ENCODE measurements at places on chromosomes 12 and 14.
A peak's percentile ranks its signal among the peaks of the same experiment; 100 is the strongest.

DNA sequence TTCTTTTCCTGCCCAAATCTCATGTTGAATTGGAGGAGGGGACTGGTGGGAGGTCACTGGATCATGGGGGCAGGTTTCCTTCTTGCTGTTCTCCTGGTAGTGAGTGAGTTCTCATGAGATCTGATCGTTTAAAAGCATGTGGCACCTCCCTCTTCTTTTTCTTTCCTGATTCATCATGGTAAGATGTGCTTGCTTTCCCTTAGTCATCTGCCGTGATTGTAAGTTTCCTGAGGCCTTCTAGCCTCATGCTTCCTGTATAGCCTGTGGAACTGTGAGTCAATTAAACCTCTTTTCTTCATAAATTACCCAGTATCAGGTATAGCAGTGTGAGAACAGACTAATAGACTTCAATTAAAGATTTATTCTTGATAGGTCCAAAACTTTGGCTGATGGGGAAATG is 83.5 kb downstream of the CAND1 start:
- no peak for DNase-seq

DNA sequence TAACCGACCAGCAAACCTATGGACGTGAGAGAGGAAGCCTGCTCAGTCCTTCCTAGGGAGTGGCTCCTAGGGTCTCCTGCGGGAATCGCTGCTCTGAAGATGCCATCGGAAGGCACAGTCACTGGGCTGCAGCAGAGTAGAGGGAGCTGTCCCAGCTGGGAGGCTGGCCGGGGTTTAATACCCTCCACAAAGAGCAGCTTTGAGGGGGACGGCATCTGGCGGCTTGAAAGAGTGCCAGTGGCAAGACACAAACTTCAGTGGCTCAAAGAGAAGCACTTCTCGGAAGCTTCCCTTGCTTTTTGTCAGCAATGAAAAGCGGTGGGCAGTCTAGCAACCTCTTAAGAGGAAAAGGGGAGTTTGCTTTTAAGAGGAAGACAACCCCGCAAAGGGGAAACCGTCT is 114.6 kb downstream of the TMEM132C start:
- no peak for DNase-seq

DNA sequence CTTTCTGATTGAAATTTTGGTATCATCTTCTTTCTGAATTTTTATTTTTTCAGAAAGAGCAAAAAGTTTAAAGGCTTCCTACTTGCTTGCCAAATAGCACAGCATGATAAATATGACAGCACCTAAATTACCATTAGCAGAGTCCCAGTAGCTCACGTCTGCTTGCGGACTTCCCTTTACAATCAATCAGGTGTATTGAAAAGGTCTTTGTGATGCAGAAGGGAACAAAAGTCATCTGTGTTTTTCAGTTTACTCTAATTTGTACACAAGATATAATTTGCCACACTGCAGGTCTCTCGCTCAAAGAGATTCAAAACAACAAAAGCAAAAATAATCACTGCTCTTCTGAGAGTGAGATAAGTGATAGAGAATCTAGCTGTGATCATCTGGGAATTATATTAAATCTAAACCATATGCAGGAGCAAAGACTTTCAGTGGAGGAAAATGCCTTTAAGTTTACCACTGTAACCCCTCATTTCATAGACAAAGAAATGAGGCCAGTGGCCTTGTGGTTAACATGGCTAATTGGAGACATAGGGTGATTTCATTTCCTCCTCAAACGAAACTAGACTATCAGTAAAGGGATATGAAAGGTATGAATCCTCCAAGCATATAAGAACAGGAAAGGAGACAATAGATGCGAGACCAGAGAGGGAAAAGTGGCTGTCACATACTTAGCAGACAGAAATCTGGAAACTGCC is 240.8 kb upstream of the TMPO start:
- no peak for DNase-seq

DNA sequence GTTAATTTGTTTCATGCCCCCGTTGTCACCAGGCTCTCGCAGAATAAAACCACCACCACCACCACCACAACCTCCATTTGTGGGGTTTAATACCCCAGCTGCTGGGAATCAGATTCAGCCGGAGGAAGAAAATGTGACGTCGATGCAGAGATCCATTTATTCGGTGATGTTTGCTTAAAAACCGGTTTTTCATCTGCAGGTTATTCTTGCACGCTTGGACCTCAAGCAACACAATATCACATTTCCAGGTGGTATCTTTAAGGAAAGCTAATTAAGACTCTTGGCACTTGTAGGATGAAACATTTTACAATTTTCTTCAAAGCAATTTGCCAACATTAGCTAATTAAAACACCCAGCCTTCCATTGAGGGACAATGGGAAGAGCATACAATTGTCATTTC is 39.8 kb downstream of the SPRING1 start:
- DNase-seq = no peak

DNA sequence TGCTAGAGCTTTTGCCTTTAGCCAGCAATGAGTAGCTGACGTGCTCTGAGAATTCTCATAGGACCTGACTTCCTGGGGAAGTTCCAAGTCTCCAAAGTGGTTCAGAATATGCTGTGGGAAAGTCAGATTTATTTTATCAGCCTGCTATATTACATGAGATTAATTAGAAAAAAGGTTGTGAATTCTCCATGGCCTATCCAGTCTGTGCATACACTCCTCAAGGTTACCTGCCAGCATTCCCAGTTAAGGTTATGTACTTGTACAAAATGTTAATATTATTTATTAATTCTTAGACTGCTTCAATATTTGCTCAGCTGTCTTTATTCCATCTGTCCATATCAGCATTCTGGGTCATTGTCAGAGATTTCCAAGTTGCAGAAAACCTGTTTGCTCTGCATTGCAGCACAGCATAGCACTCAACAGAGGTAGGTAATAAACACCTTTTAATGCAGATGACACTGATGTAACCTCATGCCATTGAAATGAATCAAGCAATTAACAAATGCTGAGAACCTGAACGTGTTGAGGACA is 2.7 kb upstream of the SEL1L start:
- DNase-seq = no peak

DNA sequence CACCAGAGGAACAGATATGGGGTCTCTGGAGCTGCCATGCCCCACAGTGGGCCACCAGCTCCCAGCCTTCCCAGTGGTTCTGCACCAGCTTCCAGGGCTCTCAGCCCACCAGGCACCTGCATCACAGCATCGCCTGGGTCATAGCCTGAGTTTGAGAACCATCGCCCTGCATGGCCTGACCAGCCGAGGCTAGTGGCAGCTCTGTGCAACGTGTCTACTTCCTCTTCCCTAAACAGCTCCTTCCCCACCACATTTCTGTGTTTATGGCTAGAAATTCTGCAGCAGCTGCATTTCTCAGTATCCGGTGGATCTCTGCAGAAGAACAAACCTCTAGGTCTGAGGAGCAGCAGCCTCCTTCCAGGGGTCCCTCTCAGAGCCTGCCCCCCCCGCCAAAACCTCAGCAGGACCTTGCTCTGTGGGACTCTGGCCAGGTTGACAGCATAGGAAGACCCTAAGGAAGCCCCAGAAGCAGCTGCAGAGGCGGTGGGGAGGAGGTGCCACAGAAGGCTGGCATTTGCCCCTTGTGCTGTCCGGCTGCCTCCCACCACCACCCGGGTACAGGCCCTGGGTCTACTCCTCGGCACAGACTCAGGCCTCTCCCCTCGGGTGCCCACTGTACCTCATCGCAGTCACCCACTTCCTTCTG is 47.7 kb downstream of the PSMA6 start:
- DNase-seq = peak; percentile 14

- DNase-seq = no peak
Measured at GRCh38 chr12:13128291-13128965, 25.0 kb upstream of the GSG1 start.

DNA sequence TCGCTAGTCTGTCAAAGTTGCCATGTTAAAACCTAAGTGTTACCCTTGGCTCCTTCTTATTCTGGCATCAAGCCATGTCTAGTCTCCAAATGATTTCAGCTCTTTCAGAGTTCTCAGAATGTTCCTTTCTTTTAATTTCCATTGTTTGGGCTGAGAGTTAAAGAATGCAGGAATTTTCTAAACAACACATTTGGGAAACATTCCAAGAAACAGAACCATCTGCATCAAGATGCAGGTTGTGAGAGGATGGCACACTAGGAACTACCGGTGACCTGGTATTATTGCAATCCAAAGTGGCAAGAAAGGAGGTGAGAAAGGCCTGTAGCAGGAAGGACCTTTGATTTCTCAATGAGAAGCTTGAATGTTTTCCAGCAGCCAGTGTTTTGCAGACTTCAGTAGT is 30.1 kb downstream of the SLC35F4 start:
- DNase-seq = no peak

DNA sequence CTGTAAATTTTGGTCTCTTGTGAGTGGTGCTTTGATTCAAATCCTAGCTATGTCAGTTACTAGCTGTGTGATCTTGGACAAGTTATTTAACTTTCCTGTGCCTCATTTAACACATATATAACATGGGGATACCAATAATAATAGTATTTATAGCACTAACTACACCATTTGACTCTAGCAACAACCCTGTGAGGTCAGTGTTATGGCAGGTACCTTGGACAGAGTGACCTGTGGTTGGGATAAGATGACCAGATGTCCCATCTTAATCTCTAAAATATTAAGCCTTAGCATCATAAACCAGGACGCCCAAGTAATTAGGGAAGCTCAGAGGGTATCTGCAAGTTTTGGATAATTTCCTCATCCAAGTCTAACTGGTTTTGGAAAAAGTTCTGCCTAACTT is 73.7 kb downstream of the NDUFA12 start:
- DNase-seq = no peak

DNA sequence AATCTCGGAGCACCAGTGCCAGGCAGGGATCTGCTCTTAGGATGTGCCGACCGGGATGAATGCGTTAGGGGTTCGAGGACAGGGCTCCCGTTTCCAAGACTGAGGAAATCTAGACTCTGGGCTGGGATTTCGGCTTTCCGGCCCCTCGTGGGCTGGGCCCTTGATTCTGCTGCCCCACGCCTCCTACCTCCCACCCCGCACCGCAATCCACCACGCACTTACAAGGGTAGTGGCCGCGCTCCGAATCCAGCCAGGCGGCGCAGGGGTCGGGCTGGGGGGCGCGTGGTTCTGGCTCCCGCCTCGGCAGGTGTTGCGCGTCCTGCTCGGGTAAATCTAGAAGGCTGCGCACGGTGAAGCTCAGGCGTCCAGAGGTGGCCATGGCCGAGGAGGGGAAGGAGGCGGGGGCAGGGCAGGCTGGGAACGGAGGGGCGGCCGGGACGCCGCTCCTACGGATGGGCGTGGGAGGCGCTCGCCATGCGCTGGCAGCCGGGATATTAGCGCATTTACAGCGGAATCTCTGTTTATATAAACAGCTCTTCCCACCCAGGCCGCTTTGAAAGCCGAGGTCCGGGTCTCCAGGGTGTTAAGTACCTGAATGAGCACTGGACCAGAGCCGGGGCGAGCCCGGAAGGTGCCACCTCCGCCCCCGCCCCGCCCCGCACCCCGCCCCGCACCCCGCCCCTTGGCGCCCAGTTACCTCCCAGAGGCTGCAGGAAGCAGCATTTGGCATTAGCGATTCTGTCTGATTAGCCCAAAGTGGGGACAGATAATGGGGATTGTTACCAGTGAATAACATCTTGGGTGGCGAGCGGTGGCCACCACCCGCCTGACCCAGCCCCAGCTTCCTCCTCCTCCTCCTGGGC is at the start of gene NKX2-8:
NKX2-8 (minus strand) TSS at position 604 of the 863 bp plus-strand sequence; CDS start at position 379, 225 bp downstream.
- no peak for DNase-seq

DNA sequence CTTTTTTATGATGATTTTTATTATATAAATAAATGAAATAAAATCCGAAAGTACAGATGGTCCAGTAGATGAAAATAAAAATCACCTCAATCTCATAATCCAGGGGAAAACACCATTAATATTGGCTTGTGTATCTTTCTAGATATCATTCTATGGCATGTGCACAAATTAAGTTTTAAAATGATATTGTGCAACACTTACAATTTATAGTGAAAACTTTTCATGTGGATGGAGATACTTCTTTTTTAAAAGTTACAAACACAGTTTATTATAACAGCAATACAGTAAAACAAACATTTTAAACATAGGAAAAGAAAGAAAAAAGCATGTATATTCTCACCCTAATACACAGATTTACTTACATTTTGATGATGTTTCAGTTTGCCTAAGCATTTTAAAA is 98.9 kb upstream of the RMST start:
- DNase-seq = no peak

DNA sequence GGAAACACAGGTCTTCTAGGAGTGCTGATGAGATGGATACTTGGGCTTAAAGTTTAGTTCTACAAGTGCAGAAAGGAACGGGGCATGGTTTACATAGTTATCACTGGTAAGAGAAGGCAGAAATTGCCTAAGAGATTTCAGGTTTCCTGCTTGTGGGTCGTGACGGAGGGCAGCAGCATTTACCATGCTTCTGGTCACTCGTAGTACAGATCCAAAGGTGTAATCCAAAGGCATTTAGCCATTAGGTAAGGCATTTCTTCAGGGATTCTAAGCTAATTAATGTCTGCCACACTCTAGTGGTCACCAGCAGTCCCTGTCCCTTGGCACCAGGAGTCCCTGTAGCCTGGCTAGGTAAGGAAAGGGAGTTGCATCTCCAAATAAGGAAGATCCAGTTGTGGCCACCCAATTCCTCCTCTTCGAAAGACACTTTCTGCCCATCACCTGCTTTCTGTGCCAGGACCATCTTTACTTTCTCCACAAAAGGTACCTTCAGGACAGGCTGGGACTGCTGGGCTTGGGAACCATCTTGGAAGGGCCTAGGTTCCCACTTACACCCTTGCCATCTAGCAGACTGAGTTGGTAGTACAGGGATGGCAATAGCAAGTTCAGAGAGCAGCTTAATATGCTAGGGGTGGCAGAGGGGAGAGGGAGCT is 1.5 kb downstream of the GSTZ1 start:
- DNase-seq = no peak

- DNase-seq = no peak
Measured at GRCh38 chr12:68750506-68750905, 4.5 kb downstream of the SLC35E3 start.

- DNase-seq = no peak
Measured at GRCh38 chr14:95515080-95515489, 1.4 kb downstream of the SYNE3 start.

DNA sequence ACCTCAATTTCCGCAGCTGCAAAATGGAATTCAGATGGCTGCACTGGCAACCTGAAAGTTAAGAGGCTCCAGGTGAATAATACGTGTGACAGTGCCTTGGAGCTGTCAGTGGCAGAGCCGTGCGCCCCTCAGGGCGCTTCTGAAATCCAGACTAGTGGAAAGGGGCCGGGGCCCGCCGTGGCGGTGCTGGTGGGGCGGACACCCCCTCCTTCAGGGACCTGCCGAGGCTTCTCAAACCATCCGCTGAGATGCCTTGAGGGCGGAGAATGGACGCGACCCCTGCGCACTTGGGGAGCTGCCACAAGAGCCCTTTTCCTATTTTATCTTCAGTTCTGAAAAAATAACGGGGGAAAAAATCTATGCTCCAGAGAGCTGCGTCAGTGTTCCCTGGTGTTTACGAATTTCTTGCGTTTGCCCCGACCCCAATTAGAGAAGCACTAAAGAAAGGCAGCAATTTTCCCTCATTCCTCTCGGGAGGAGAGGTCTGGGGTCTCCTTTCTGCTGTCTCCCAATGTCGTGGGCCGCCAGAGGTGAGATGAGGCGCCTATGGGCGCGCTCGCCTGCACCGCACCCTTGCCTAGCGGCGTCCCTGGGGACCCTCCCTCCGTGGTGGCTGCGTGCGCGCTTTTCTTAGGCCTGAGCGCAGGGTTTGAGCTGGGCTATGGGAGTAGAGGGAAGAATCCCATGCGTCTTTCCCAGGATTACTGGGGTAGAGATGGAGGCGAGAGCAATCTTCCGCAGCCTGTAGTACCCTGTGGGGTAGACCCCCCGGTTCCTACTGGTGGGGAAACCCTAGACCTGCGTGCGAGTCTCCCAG is 2.2 kb downstream of the NOS1 start:
- no peak for DNase-seq
